ENCODE measurements at places on chromosomes 13 and 19.

DNA sequence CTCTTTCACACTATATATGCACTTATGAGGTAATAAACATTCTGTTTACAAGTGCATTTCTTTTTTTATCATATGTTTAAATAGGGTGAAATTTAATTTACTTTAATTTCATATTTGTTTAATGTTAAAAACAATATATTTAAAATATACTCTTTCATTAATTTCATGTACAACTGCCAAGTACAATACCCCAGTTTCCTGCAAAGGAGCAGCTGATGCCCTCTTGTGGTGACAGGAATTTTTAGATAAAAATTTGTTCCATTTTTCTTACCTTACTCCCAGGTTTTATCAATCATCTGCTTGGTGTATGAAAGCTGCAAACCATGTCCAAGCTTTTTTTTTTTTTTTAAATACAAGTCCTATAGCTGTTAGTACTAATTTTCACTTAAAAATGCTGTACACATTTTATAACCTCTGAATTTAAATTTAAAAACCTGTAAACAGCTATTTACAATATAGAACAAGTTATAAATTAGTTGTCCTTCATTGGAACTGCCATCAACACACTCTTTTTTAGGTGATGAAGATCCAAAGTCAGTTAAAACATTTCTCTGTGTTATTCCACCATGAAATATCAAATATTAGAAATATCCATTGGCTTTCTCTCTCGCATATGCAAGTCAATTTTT lies 4.9 kb downstream of the PCDH20 start:
- DNase-seq: no peak

DNA sequence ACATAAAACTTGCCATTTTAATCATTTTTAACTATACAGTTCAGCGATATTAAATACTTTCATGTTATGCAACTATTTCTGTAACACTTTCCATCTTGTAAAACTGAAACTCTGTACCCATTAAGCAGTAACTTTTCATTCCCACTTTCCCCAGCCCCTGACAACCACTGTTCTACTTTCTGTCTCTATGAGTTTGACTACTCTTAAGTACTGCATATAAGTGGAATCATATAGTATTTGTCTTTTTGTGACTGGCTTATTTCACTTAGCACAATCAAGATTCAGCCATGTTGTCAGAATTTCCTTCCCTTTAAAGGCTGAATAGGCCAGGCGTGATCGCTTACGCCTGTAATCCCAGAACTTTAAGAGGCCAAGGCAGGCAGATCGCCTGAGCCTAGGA lies 56.2 kb downstream of the ARHGAP35 start:
- no peak for DNase-seq

DNA sequence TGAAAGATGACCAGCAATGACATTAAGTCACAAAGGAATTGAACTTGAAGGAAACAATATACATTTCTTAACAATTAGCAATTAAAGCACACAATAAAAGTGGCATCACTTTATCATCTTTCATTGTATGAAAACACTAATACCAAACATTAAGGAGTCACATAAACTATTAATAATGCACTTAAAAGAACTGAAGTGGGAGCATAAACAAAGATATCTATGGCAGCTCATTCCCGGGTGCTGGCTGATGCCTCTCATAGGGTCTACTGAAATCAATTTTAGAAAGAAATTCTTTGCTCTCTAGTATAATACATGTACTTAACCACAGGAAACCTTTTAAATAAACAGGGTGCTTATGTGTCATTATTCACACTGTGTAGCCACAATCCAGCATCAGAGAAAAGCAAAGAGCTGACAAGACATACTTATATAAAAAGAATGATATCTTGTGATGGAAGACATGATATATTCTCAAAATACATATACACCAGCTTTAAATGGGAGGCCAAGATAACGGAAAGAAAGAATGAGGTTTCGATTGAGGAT lies 1207.8 kb downstream of the EFNB2 start:
- DNase-seq: no peak

GRCh38 chr13:94009701-94010100 lies 469.8 kb downstream of the DCT start:
- DNase-seq: no peak

- no peak for DNase-seq
These were observed 138.6 kb downstream of the KCNRG start for GRCh38 chr13:50153876-50154275.

DNA sequence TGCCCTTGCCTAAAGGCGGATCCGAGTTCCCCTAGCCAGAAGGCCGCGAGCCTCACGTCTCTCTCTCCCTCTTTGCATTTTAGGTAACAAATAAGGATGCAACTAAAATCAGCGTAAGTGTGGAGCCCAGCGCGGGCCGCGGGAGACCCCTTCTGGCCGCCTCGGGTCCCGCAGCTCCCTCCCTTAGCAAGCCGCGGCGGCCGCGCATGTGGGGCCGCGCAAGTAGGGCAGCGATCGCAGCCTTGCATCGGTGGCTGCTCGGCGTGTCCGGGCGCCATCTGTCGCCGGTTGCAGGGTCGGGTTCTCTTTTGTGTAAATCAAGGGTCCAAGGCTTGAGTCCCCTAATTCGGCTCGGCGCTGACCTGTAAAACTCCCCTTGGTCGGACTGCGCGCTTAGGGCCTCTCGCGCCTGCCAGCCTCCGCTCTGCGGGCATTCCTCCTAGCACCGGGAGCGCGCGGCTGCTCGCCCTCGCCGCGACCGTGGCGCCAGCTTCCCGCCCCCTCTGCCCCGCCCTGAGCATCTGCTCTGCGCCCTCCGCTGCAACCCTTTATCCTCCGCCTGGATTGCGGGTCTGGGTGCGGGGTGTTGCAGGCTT lies 2.7 kb downstream of the VSTM2B start:
- DNase-seq: peak; percentile 86

DNA sequence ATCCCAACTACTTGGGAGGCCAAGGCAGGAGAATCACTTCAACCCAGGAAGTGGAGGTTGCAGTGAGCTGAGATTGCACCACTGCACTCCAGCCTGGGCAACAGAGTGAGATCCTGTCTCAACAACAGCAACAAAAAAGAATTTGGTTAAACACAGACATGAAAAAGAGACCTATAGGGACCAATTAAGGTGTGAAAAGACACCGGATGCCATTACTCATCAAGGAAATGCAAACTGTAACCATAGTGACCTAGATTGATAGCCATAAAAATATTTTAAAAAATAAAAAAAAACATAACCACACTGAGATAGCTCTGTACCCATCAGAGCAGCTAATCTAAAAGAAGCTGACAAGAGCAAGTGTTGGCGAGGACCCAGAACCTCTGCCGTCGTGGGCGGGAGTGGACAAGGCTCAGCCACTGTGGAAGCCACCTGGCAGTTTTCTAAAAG lies 37.1 kb upstream of the ISYNA1 start:
- DNase-seq: no peak

DNA sequence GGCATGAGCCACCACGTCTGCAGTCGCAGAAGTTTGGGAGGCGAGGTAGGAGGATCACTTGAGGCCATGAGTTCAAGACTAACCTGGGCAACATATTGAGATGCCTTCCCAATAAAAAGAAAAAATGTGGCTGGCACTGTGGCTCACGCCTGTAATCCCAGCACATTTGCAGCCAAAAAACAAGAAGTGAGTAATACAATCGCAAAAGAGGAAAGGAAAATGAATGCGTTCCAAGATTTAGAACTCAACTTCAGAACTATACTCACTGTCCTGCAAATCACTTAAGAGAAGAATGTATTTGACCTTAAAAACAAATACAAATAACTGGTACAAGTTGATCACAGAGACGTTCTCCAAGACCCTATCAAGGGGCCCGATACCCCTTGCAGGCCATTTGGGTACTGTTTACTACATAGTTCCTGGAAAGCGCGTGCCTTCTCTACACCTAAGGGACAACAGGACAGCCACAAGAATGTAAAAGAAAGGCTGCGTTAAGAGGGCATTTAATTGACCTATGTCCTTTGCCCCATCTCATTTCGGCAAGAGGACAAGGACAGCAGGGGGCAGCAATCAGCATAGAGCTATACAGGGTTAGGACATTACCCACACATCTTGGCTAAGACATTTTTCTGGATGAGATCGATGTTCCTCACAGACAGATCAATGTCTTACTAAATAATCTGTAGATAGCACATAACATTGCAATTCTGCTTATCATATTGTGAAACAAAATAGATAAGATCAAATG lies 41.3 kb downstream of the FLT3 start:
- DNase-seq: peak; percentile 65

DNA sequence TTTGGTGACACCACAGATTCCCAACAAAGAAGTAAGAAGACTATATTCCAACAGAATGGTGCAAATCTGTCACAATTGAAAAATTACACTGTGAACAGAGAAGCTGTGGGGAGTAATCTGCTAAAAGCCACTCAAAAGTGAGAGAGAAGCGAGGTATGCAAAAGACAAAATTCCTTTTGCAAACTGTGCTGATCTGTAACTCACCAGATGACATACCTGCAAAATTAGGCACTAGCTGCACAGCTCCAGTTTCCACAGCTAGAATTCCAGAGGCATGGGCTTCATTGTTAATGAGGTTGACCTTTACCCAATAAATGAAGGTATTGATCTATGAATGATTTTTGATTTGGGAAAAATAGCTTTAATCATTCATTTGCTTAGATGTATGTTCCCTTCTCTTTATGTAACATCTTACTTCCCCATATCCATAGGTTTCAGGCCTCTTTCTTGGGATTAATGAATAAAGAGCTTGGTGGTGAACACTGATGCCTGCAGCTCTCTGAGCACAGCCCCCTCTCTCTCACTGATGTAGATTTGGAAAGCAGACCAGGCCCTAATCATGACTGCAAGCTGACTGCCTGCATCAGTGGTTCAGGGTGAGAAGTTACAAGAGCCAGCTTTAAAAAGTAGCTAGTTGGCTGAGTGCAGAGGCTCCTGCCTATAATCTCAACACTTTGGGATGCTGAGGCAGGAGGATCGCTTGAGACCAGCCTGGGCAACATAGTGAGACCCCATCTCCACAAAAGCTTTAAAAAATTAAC lies 85.2 kb downstream of the LACC1 start:
- no peak for DNase-seq

GRCh38 chr19:35559281-35559659 lies 4.2 kb downstream of the ATP4A start:
- DNase-seq: no peak

DNA sequence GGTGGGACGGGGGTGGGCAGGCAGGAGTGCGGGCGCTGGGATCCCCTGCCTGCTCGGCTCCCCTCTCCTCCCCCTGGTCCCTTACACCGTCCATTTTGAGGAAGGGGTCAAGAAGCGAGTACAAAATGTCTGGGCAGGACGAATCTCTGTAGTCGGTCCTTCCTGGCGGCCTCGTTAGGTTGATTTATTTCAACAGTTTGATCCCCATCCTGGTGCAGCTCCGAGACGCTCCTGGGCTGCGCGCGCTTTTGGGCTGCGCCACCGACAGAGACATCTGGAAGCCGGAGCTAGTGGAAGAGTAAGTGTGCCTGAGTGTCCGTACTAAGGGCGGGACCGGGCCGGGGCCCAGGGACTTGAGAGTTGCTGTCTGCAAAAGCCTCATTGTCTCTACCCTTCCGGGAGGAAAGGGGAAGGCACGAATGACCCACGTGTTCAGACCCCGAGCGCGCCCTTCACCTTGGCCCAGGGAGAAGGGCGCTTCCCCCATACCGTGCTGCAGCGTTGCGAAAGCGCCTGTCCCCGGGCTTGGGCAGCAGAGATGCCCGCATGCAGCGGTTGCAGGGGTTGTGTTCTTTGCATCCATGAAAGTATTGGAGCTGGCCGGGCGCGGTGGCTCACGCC lies 1.8 kb downstream of the ZNF114 start:
- peak; percentile 77 for DNase-seq

GRCh38 chr19:36120984-36121358 lies 5.7 kb downstream of the TBCB start:
- DNase-seq: no peak

DNA sequence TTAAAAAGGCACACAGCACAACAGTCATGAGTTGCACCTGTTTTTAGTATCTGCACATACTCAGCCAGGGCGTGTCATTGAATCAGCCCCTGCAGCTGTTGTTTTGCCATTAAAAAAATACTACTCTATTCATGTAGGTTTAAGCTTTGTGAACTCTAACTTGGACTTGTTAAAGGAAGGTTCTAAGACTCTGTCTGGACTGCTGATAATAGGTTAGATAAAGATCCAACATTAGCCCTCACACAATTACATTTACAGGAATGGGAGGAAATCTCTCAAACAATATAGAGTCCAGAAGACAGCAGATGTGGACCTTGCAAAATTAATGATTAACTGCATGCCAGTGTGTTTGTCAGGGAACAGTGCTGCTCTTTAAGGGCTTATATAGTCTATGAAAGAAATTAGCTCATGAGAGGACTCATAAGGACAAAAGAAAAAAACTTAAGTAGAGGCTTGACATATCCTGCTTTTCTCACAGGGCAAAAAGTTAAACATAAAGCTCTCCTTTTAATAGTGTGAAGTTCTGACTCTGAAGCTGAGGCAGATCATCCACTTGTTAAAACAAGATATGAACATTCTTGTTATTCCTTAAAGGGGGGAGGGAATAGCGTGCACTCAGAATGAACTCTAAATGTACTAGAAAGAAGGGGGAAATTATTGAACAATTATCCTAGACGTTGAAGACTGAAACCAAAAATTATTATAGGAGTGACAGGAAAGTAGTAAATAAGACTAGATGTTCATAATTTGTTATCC lies 243.6 kb downstream of the NDFIP2 start:
- no peak for DNase-seq

DNA sequence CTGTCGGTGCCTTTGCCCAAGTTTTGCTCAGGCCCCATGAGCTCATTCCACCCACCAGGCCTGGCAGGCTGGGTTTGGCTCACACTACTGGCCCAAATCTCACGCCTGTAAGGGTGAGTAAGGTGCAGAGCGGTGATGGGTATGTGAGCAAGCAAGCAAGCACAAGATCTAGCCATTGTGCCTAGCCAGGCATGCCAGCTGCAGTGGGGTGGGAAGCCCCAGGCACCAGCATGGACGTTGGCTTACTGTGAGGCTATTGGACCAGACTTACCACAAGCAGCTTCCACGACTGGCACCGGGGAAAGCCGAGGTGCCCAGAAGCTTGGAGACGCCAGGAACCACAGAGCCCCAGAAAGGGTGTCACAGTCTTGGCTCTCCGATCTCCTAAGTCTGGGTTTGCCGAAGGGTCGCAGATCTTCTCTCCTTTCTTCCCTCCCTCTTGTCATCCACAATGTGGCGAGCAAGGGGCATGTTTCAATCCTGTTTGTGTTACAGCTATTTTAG lies 2659.4 kb upstream of the PCDH20 start:
- DNase-seq: no peak

GRCh38 chr13:30504081-30504480 lies 38.3 kb upstream of the HMGB1 start:
- DNase-seq: no peak

GRCh38 chr13:98619556-98619955 lies 42.6 kb upstream of the STK24 start:
- DNase-seq: peak; percentile 1
